ENCODE measurements at places on chromosomes 12 and 14.
A peak's percentile ranks its signal among the peaks of the same experiment; 100 is the strongest.

- no peak for DNase-seq
Measured at GRCh38 chr14:93648440-93649168, 139.7 kb downstream of the PRIMA1 start.

DNA sequence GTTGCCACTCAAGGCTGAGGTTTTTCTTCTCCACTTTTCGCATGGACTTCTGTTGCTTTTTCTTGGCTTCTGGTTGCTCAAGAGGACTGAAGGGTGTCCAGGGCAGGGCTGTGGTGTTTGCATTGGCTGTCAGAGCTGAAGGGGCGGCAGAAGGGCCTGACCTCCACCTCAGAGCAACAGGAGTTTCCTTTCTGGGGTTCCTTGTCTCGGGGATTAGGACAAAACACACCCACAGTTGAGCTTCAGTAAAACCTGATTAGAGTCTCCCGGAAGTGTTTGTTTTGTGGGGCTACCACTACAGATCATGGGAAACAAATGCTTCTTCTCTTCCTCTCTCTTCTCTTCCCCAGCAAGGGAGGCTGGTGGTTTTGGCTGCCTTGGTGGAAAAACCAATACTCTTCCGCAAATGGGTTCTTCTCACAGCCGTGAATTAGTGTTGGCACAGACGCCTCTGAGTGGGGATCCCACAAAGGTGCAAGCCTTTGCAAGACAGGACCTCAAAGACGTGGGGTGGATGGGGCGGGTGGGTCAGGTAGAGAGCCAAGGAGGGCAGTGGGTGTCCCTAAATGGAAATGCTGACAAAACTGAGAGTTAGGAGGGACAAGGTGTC lies 317.7 kb upstream of the TBX3 start:
- DNase-seq: no peak

- DNase-seq: no peak
Measured at GRCh38 chr12:3928538-3929184, 55.5 kb upstream of the PARP11 start.

DNA sequence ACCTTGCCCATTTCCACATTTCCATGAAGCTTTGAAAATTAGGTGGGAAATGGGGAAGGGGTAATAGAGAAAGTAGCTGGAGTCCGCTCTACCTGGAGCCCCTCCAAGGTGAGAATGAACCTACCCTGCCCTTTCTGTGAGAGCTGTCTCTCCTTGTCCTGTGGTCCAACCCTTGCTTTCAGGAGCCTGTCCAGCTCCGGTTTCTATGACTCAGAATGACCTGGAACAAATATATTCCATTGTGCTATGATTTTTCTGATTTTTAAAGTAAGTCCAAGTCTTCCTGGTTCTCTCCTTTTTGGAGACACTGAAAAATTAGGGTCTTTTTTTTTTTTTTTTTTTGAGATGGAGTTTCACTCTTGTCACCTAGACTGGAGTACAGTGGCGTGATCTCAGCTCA lies 89.1 kb upstream of the VASH1 start:
- DNase-seq: no peak

DNA sequence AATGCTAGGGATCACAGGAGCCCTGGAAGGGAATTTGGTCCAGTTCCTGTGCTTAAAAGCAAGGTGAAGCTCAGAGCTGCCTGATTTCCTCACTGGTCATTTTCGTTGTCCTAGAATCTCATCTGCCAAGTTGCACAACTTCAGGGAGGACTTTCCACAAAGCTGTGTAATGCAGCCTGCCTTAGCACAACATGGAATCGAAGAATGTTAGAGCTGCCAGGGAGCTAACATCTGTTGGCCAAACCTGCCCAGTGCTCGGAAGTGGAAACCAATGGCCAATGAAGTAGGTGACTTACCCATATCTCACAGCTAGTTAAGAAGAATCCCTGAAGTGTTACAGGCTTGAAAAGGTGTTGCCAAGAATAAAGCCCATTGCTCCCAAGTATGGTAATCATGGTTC lies 79.9 kb upstream of the SSTR1 start:
- DNase-seq: no peak

- DNase-seq: no peak
Measured at GRCh38 chr14:75426332-75427125, 1.3 kb upstream of the JDP2 start.

DNA sequence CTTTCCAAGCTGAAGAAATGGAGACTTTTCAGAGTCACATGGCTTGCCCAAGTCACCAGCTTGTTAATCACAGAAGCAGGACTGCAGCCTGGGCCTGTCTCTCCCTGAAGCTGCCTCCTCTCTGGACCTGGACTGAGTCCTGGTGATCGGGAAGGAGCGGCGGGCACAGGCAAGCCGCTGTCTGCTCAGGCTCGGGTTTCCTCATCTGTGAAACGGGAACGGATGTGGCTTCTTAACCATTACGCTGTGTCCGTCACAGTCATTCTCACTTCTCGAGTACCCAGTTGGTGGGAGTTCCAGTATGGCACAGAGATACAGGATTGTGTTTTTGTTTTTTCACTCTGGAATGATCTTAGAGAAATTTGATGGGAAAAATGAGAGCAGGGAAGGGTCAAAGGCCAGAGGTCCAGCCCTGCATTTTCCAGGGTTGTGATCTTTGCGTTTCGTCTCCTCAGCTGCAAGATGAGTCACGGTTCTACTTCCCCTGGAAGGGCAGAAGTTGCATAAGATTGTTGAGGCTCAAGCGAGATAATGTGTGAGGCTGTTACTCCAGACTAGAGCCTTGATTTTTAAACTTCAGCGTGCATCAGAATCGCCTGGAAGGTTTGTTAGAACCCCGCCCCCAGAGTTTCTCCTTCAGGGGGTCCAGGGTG lies 7.6 kb upstream of the LRTM2 start:
- no peak for DNase-seq

DNA sequence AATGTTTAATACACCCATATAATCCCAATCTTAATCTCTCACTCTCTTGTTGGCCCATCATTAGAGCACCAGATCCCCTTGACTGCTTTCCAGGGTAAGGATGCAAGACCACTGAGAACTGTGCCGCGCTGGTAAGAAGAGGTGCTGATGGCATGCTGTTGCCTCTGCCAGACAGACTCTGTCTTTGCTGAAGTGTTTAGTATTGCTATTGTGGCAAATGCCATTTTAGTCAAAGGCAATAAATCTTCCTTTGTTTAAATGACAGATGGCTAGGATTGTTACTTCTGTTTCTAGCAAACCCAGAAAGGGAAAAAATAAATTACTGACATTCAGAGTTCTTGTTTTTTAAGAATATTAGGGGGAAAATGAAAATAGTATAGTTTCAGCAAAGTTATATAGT lies 152.3 kb downstream of the MON2 start:
- no peak for DNase-seq

DNA sequence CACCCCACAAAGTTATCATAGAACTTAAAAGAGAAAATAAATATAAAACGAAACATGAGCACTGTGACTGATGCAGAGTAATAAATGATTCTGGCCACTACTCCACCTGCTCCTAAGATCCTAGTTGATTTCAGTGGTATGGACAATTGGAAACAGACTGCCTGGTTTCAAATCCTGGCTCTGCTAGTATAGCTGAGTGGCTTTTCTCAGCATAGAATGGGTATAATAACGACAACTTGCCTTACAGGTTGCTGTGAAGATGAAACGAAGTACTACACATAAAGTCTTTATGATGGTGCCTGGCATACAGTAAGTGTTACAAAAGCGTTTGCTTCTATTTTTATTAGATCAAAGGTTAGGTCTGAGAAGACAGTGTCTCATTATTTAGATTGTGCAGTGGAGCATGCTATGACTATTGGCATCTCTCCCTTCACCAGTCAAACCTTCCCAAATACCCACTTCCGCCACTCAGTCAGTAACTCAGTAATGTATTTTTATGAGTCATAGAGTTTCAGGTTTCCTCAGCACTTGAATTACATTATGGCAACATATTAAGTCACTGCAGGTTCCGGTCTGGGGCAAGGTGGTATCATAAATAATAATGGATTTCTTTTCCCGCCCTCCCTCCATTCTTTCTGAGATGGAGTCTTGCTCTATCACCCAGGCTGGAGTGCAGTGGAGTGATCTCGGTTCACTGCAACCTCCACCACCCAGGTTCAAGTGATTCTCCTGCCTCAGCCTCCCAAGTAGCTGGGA lies 29.7 kb upstream of the NR2C1 start:
- peak; percentile 6 for DNase-seq

GRCh38 chr12:12759234-12759915 lies 26.1 kb upstream of the APOLD1 start:
- DNase-seq: no peak

GRCh38 chr14:29584992-29585391 lies 342.7 kb downstream of the PRKD1 start:
- DNase-seq: no peak

DNA sequence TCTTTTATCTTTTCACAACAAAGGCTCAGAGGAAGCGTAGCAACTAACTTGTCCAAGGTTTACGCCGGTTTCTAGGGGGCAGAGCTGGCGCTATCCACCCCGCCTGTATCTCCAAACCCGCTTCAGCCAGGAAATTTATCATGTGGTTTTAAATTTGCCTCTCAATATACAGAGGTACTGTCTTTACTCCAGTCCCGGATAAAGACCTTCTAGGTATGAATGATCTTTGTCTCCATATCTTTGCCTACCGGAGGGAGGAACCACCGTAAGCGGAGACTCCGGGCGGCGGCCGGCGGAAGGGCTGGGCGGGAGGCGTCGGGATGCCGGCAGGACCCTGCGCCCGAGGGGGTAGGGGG lies 693 bp upstream of the RIMKLB start:
- DNase-seq: no peak

GRCh38 chr12:59834659-59835474 lies 239.0 kb downstream of the SLC16A7 start:
- no peak for DNase-seq

DNA sequence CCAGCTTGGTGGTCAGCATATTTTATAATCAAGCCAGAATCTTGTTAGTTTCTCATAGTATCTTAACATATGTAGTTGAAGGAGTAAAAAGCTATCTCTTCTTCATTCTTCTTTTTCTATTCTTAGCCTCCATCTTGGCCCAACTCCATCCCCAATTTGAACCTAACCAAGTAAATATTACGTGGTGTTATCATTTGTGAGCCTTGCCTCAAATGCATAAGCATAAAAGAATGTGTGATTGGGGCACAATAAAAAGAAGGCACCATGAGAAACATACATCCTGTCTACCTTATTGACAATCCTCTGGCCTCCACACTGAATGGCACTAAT lies 181.4 kb upstream of the BMP4 start:
- DNase-seq: no peak

DNA sequence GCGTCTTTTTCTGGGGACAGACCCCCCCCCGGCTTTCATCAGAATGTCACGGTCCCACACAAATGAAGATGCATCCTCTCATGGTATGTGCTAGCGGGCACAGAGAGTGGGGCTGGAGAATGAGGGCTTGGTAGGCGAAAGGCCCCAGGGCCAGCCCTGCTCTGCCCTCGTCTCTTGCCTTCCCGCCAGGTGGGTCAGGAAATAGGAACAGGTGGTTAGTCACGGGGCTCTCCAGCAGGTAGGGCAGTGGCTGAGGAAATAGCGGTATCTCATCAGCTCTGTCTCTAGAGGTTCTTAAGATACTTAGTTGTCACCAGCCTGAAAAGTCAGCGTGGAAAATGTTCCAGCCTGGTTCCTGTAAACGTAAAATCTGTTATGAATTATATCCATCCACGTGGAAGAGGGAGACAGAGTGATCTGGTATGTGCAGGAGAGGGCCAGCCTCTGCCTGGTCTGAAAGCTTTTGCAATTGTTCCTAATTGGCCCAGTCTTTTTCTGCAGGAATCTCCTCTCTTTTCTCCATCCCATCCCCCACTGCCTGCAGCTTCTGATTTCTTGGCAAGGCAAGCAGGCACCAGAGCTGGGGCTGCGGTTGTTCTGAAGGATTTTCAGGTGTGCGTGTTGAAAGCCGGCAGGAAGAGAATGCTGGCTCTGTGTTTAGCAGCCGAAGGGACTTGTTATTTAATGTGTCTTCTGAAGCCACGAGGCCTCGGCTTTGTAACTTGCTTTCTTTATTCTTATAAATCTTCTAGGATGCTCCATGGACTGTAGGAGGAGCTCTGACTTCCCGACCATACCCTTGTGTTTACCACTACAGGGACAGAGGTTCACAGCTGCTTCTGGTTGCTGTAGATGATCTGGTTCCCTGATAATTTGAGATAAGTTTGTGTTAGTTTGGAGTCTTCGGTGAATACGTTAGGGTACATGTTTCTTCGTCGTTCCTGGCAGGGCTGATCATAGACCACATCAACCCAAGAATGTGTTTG lies 131.1 kb downstream of the CACNA1C start:
- DNase-seq: no peak

DNA sequence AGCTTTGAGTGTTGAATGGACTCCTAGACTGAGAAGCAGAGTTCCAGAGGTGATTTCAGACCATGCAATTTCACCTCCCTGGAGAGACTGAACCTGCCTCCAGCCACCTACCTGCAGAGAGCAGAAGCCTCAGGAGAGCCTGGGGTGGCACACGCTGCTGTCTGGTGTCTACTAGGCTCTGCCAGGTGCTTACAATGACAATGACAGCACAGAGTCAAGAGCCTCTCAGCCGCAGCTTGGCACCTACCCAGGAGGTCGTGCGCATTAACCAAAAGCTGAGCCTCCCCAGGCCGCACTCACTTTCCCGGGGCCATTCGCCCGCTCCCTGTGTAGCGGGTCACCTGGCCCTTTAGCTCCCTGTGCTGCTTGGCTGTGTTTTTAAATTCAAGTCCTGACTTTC lies 63.2 kb downstream of the TESC start:
- DNase-seq: no peak

GRCh38 chr12:90938451-90938850 lies 16.5 kb downstream of the CCER1 start:
- DNase-seq: no peak

GRCh38 chr12:32270818-32271710 lies 128.3 kb upstream of the FGD4 start:
- DNase-seq: no peak

DNA sequence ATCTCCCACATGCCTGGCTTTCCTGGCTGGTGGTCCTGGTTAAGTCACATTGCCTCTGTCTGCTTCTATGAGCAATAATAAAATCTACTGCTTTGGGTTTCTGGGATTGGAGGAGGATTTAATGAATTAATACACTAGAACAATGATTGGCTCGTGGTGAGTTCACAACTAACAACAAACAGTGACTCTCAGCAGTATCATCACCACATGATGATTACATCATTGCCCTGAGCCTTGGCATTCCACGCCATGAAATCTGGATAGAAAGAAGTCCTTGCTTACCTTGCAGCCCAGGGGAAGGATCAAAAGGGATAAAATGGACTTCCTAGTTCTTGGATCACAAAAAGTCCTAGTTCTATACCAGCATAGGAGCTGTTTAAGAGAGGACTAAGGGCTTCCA lies 1069.0 kb downstream of the VRK1 start:
- no peak for DNase-seq

DNA sequence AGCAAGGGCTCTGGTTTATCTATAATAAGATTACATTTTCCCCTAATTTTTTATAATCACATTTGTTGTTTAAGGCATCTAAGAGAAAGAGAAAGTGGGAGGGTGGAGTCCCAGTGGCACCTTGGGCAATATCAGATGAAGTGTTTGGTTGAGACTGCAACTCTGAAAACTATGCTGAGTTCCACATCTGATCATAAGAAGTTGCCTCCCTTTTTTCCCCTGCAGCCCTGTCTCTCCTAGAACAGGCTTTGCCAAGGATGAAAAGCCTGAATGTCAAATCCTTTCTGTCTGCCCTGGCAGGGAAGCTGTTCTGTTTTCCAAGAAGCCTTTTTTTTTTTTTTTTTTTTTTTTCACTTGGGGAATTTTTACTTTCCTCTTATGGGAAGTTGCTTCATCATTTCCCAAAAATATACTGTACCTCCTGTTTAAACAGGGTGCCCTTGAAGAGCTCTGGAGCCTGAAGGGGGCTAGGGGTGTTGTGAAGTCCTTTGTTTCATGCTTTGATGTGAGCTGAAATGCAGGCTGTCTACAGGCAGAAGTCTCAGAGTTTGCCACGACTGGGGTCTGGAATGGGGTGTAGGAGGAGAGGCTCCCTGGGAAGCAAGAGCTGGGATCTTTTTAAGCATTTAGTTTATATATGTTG lies 71.3 kb downstream of the SUSD6 start:
- DNase-seq: no peak

Data from activated CD4-positive, CD25-positive, alpha-beta regulatory T cell treated with anti-CD3 and anti-CD28 coated beads, Interleukin-2, amount 50 U/mL, for 16 hours (primary cell).